CD4-positive, alpha-beta T cell (primary cell): ENCODE measurements at places on chromosomes 1 and 21. TPM values are rescaled to one million over a fixed set of nuclear protein-coding genes. Genes with fewer than 3 reads are reported as not detected.

GRCh38 chr1:1782399-1783221 lies 4.3 kb upstream of the NADK start:
- DNase-seq = no peak

DNA sequence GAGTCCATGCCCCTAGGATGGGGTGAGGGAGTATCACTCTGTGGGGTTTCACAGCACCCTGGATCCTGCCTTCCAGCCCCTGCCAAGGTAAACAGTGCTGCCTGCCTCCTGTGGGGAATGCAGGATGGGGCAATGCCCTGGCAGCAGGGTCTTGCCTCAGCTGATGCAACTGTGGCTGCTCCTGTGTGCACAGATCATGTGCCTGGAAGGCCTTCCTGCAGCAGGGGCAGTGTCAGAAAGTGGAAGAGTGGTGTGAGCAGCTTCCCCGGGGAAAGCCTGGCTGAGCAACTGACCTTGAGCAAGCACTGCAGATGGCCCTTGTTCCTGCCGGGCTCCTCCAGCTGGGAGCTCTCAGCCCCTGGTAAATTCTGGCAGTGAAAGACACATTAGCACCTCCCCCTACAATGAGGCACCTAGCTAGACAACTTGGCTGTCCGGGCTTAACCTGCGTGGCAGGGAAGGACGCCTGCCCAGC lies 9.9 kb downstream of the TOR3A start:
- DNase-seq = no peak

- DNase-seq = no peak
Measured at GRCh38 chr1:243269461-243269801, 13.6 kb downstream of the SDCCAG8 start.

HAO2 gene
- not detected for total RNA-seq

UBE2J2 gene
- 41.5 TPM for total RNA-seq

TAL1 gene
- not detected for total RNA-seq

HECTD3 gene
- 33.7 TPM for total RNA-seq

AGL gene
- total RNA-seq = 8.6 TPM

DNA sequence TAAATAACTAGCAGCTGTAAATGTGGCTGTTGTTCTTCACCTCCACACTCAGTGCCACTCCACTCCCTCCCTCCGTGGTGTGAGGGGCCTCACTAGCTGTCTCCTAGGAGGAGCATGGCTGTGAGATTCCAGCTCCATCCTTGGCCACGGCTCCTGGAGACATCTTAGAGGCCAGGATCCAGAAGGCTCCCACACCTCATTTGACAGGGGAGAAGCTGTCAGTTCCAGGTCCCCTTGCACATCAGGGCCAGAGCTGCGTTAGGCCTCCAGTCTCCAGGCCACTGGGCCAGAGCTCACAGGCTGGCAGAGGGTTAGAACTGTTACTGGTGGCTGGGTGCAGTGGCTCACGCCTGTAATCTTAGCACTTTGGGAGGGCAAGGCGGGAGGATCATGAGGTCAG lies 15.0 kb downstream of the PCSK9 start:
- no peak for DNase-seq

RNU1-4 gene
- total RNA-seq = 4,982 TPM

DNA sequence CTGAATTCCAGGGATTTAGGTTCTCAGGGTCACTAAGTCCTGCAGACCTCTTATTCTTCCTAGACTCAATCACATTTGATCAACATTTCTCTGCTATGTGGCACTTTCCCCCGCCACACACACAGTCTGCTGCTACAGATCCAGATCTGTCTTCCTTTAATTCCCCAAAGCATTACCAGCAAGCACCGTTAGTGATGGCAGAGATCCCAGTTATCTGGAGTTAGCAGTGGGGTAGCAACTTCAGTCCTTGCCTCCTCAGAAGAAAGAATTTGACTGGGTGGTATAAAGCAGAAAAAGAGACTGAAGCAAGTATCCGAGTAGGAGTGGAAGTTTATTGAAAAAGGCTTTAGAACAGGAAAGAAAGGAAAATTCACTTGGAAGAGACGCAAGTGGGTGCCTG lies 100.4 kb upstream of the ETV3 start:
- DNase-seq = no peak

DNA sequence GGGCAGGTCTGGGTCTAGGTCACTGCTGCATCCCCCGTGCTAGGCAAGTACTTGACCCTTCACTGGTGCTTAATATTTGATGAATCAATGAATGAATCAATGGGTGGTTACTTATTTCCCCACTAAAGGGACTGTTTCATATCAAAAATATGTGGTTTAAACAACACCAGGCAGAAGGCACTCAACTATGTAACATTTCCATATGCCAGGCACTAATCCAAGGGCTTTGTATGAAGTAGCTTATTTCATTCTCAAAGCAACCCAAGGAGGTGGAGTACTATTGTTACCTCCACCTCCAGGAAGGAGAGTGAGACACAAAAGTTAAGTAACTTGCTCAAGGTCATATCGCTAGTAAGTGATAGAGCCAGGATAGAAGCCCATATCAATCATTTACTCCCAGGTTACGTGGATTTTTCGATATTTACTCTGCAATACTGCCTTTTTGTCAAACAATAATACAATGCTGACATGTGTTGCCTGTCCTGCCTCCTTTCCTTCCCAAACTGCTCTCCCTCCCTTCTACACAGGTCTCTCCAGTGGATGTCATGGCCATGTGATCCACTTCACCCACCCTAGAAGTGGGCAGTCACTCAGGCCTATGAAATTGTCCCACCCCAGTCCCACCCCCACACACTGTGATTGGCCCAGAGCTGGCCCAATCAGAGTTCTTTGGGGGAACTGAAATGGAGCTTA lies 142.8 kb downstream of the ETS2 start:
- no peak for DNase-seq

CHRNB2 gene
- not detected for total RNA-seq

SLC1A7 gene
- total RNA-seq = not detected

DNA sequence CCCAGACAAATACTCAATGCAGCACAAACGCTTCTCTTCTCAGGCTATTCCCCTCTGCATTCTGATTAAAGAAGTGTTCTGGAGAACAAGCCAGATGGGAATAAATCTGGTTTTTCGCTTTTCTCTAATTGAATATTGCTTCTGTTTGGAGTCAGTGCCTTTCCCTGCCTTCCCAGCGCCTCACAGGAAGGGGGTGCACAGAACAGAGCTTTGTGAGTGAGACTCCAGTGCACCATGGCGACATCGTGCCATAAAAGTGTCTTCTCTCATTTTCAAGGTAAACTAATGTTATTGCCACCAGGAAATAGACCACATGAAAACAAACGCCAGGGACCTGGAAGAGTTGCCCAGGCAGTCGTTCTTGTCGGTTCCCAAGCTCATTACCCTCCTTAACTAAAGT lies 43.6 kb upstream of the SLC45A1 start:
- DNase-seq = no peak

DNA sequence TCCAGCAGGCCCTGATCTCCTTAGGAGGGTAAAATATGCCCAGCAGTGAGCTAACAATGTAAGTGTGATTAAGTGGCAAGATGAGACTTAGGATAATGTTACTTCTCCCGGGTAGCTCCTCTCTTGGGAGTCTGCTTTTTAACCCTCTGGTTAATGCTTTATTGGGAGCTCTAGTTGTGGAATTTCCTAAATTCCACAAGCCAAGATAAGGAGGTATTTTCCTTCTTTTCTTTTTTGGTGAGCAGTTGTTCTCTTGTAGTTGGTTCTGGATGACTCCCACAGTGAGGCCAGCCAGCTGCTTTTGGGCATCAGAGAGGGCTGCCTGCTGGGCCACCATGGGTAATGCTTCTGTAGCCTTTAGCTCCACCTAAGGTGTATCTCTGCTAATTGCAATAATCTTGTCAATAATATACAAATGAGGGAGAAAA lies 19.3 kb downstream of the C1orf52 start:
- DNase-seq = no peak

DNA sequence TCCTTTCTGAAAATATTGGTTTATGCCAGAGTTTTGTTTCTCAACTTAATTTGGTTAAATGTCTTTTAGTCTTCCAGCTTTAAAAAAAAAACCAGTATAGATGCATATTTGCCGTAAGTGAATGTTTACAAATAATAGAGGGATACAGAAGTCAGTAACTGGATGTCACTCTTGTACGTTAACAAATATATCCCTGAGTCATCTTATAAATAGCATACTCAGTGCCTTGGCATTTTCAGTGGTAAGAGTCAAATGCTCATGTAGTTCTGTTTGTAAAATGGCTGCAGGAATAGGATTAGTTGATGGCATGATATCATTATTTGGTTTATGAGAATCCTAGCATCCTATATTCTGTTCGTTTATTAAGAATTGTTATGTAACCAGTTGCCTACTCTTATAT lies 55.4 kb downstream of the SPEN start:
- DNase-seq = no peak

- peak; percentile 32 for DNase-seq
Measured at GRCh38 chr1:11749203-11749689, 12.7 kb upstream of the C1orf167 start.

RXRG gene
- total RNA-seq = not detected

DNA sequence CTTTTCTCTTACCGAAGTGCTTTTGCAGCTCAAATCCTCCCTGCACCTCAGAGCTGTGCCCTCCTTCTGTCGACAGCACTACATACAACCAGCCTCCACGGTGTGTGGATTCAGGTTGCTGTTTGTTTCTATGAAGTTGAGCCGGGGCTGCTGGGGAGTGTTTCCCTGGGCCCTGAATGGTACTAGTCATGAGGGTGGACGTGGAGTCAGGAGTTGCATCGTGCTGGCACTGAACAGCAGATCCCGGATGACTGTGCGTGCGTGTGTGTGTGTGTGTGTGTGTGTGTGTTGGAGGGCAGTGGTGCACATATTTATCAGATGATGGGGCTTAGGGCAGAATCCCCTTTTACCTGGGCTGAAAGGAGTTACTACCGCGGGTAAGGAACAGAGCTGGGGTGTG lies 47.0 kb downstream of the ACTL8 start:
- DNase-seq = no peak

DNA sequence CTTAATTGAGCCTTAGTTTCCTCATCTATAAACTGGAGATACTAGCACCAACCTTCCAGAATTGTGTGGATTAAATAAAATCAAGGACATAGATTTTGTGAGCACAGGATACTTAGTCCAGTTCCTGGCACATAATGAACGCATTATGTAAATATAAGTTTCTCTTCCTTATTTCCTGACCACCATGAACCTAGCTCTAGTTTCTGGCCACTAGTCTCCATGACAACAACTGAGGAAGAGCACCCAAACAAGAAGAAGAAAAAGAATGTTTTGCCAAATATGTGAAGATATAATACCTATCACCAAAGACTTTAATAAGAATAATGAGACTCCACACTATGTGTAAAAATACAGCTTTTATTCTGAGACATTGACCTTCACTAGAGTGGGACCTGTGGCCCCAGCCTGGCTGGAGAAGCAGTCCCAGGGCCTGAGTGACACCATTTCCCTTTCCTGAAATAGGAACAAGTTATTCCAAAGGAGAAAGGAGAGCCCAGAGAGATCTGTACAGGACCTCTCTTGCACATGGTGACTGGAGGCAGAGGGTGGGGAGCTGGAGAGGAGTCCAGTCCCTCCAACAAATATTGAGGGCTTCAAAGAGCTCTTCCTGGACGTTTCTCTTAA lies 940 bp upstream of the USF1 start:
- DNase-seq = no peak

DNA sequence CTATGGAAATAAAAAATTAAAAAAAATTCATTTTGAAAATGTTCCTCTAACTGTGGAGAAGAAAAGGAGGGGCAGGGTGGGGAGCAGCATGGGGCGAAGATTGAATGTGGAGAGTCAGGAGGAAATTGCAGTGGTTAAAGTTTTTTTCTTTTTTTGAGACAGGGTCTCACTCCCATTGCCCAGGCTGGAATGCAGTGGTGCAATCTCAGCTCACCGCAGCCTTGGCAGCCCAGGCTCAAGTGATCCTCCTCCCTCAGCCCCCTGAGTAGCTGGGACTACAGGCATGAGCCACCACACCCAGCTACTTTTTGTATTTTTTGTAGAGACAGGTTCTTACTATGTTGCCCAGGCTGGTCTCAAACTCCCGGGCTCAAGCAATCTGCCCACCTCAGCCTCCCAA lies 67.6 kb downstream of the ADSS2 start:
- no peak for DNase-seq

ADCY10 gene
- total RNA-seq = 0.11 TPM

LCK gene
- total RNA-seq = 187 TPM

DNA sequence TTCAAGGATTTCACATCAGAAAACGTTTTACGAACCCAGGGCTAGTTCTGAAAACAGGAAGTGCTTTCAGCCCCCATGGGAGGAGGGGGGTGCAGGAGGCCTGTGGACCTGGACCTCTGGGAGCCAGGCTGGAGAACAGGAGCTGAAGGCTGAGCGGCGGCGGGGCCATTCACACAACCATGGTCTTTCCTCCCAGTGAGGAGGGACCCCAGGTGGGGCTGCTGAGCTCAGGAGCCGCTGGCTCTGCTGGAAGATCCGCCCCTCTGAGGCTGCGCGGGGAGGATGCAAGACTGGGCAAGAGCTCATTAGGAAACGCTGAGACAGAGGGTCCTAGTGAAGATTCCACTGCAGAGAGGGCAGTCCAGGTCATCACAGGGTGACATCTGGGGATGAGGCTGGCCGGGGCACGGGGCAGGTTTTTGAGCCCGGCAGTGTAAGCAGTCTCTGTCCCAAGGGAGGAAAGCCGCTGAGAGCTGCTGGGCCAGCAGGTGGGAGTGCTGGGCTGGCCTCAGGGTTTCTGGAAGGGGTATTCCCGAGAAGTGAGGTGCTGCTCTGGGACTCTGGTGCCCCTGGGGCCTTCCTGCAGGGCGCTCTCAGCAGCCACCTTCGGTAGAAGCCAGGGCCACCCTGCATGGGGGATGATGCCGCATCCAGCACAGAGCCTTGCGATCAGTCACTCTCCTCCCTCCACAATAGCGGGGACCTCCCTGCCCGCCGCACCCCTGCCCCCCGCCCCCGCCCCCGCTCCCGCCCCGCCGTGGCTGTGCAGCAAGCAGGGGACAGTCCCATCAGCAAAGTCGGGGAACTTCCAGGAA lies 7.5 kb downstream of the MX2 start:
- DNase-seq = peak; percentile 23

EDN2 gene
- total RNA-seq = not detected

- no peak for DNase-seq
Measured at GRCh38 chr1:212622906-212623305, 14.3 kb downstream of the ATF3 start.

SH2D1B gene
- not detected for total RNA-seq

GRCh38 chr1:231396643-231397042 lies 25.4 kb downstream of the EGLN1 start:
- no peak for DNase-seq

OR2L8 gene
- 0.55 TPM for total RNA-seq

TAS1R1 gene
- total RNA-seq = not detected

GRCh38 chr1:226051365-226051764 lies 11.2 kb upstream of the H3-3A start:
- DNase-seq = no peak
